ENCODE measurements at places on chromosomes 5 and 9. TPM values are rescaled to one million over a fixed set of nuclear protein-coding genes. Genes with fewer than 3 reads are reported as not detected.

The DRD1 gene
- 6.1 TPM for total RNA-seq

The ERAP2 gene
- total RNA-seq = 10.9 TPM

The FOXD4 gene
- 0.47 TPM for total RNA-seq

The MAST4 gene
- total RNA-seq = 13.6 TPM

The TMC1 gene
- 0.78 TPM for total RNA-seq

The BRINP1 gene
- total RNA-seq = 51.3 TPM

The TAF11L5 gene
- total RNA-seq = not detected

The TLX3 gene
- total RNA-seq = not detected

The MRPL22 gene
- total RNA-seq = 42.1 TPM

The RNF208 gene
- 1.4 TPM for total RNA-seq

The PPP2R2B gene
- total RNA-seq = 141 TPM

The OR2S2 gene
- total RNA-seq = not detected

The KCNV2 gene
- not detected for total RNA-seq

The PHYHD1 gene
- total RNA-seq = 1.1 TPM

The GGTA1 gene
- 2.3 TPM for total RNA-seq

The BNC2 gene
- 1.6 TPM for total RNA-seq

The SLC23A1 gene
- not detected for total RNA-seq

The GPR21 gene
- 13.3 TPM for total RNA-seq

The CDO1 gene
- total RNA-seq = 73.2 TPM

The SOHLH1 gene
- not detected for total RNA-seq

The NXNL2 gene
- 0.78 TPM for total RNA-seq

The POU5F2 gene
- 6.9 TPM for total RNA-seq

The PLPPR1 gene
- total RNA-seq = 222 TPM

The SPATA31D4 gene
- total RNA-seq = not detected

The GABRA6 gene
- total RNA-seq = 0.31 TPM

The CTXN3 gene
- 1.1 TPM for total RNA-seq

The C9orf153 gene
- total RNA-seq = 0.62 TPM

The LCN15 gene
- not detected for total RNA-seq

The BTNL8 gene
- total RNA-seq = not detected

The CDX1 gene
- total RNA-seq = not detected

The CCT5 gene
- total RNA-seq = 271 TPM

The SPINK13 gene
- not detected for total RNA-seq

The C5orf58 gene
- not detected for total RNA-seq

The DNAH5 gene
- total RNA-seq = 5.5 TPM

The MED22 gene
- total RNA-seq = 17.9 TPM

The BAAT gene
- total RNA-seq = 0.31 TPM

The PCDHA9 gene
- total RNA-seq = 18.6 TPM

The DBH gene
- not detected for total RNA-seq

The IFNA21 gene
- not detected for total RNA-seq

The GPRIN1 gene
- 107 TPM for total RNA-seq

The C5 gene
- total RNA-seq = 8.0 TPM

The CCDC152 gene
- 12.9 TPM for total RNA-seq

The PCDHB4 gene
- 4.7 TPM for total RNA-seq

The GFI1B gene
- total RNA-seq = not detected

The FOXE1 gene
- not detected for total RNA-seq

Data from occipital lobe (tissue), 3 donors.